ENCODE measurements at places on chromosomes 16 and 17.

GRCh38 chr17:18166894-18167293 is 16.7 kb upstream of the ALKBH5 start:
- DNase-seq: peak; percentile 18

GRCh38 chr16:24677388-24677787 is 52.1 kb upstream of the TNRC6A start:
- no peak for DNase-seq

DNA sequence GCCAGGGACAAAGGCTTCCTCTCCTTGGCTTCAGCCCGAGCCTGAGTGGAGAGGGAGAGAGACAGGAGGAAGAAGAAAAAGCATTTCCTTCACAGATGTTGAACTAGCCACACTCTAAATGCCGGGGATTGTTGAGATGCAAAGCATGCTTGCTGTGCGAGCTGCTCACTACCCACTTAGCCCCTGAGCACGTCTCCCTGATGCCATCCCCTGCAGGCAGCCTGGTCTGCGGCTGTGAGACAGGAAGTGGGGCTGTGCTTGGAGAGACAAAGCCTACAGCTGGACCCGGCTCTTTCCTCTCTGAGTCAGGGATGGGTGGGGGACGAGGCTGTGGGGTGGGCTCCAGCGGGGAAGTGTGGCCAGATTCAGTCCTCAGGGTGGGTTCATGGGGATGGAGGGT is 13.7 kb downstream of the WNT9B start:
- no peak for DNase-seq

DNA sequence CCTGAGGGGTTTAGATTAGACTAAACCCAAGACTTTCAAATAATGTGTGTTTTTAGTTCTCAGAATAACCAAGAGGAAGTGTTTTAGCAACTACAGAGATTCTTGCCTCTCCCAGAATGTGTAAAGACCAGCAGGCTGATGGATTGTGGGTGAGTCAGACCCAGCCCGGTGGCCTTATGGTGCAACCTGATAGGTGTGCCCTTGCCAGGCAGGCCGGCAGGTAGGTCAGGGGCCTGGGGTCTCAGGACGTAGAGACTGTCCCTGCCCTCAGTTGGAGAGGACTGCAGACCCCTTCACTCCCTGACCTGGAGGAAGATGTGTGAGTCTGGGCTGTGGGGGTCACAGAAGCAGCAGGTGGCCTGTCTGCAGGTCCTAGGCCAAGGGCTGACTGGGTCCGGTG is 47.2 kb upstream of the ACSF3 start:
- DNase-seq: no peak

- DNase-seq: no peak
Measured at GRCh38 chr16:54977211-54977610, 46.5 kb downstream of the IRX5 start.

- DNase-seq: no peak
Measured at GRCh38 chr17:17377071-17377967, 74.1 kb downstream of the NT5M start.

DNA sequence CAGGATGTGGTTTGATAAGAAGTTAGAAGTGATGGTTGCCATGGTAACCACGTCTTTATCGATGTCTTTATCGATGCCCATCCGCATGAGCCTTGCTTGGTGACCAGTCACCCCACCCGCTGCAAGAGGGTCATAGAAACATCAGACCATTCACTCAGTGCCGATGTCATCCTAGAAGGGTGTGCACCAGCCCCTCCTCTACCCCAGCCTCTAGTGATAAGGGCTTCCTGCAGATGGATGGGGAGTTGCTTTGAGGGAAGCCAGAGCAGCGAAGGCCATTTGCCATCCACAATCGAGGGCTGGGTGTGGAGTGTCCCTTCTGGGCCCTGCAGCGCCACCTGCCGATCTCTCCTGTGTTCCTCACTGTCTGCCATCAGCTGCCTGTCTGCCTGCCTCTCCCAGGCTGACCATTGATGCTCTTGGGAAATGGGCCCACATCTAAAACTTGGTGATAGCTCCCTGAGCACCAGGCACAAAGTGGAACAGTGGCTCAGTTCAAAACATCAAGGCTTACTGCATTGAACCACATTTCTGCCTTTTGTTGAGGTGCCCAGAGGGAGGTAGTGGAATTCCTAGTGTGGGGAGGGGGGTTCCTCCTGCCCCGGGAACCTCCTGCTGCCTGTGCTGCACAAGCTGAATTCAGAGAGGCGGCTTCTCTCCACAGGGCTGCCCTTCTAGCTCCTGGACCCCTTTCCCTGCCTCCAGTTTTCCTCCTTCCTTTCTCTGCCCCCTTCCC is 8.9 kb downstream of the CALB2 start:
- peak; percentile 87 for DNase-seq

- DNase-seq: no peak
Measured at GRCh38 chr17:40538936-40539705, 26.2 kb downstream of the CCR7 start.

GRCh38 chr16:15807603-15808009 is 49.2 kb downstream of the MYH11 start:
- peak; percentile 87 for DNase-seq

DNA sequence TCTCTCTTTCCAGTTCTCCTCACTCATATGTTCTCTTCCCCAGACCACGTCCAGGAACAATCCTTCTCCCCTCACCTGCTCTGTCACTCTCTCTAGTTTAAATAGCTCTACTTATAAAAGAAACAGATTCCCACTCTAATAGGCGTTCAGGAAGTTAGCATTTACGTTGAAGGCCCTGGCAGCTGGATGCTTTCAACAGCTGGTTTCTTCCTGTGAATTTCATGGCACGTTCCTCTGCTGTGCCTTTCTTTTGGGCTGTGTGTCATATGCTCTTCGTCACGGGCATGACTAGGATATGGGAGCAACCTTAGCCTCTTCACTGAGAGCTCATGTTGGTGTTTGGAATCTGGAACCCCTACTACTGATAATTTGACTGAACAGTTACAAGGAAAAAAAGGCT is 73.2 kb downstream of the ZNF18 start:
- no peak for DNase-seq

DNA sequence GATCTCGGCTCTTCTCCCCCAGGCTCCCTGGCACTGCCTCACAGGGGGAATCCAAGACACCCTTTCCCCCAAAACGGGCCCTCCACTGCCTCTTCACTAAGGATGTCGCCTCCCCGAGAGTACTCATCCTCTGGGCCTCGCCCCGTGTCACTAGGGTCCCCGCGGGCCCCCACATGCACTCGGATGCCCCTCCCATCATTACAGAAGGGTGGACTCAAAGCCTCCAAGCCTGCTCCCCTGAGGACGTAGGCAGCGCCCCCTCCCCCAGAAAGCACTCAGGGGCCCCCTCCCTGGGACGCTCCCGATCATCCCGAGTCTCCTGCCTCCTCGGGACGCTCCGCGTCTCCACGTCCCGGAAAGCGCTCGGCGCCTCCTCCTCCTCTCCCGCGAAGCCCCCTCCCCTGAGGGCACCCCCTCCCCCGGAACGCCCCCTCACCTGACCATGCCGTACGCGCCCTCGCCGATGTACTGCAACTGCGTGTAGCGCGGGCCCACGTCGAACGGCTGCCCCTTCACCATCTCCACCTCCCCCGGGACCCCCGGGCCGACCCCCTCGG is 338 bp downstream of the MAPK3 start:
- no peak for DNase-seq

DNA sequence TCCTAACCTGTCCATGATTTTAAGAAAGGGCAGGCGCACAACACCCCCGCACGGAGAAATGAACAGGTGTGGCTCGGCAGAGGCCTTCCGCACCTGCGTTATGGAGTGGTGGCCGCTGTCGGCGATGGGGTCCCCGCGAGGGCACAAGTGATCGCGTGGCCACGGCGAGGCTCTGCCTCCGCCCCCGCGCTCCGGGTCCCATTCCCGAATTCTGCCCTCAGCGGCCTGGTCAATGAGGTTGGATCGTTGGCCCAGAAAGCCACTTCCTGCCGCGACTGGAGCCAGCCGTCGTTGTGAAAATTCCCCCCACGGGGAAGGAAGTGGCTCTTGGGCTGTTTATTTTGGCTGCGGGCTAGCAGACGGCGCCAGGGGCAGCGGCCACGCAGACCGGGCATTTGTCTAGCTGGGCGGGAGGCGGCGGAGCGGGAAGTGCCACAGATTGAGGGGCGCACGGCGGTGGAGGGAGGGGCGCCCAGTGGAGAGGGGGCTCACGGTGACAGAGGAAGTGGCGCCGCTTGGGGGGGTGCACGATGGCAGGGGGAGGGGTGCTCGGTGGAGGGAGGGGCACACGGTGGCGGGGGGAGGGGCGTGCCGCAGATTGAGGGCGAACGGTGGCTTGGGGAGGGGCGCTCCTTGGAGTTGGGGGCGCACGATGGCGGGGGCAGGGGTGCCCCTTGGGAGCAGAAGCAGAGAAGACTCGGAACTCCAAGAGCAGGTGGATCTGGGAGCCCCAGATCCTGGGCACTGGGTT is 25.0 kb downstream of the MRC2 start:
- peak; percentile 67 for DNase-seq

DNA sequence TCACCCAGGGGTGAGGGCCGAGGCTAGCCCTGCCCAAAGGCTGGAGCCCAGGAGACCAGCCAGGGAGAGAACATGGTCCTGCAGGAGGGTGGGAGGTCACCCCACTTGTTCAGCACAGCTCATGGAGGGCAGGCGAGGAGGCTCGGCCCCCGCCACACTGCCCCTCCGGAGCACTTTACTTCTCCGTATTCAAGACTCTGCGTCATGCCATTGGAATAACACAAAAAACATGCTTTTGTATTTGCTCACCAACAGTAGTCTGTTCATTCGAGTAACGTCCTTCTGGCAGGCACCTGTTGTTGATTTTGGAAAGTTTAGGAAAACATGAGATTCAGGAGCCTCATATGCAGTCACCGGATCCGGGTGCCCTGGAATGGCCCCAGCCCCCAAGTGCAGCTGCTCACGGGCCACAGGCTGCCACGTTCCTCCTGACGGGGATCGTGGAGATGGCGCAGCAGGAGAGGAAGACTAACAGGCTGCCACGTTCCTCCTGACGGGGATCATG is 81.1 kb upstream of the DNAH17 start:
- no peak for DNase-seq

- no peak for DNase-seq
Measured at GRCh38 chr16:69410219-69410990, 14.0 kb upstream of the CYB5B start.

DNA sequence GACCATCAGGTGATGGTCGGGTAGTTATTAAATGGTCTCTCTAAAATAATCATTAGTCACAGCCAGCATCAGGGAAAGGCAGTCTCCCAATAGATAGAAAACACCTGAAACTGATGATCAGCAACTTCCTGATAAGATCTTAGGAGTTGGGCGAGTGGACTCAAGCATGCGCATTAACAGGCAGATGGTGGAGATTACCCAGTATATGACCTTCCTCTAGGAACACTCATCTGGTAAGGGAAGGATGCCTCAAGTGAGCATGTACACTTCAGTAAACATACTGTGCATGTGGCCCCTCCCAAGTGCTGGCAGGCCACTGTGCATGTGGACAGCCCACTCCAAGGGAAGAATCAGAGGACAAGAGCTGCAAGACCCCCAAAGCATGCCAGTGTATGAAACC is 105.9 kb downstream of the ABCC12 start:
- no peak for DNase-seq

Measured in ELF-1 (cell line).